Activated CD4-positive, alpha-beta T cell treated with anti-CD3 and anti-CD28 coated beads, Interleukin-10, Interleukin-2, amounts not matched to agents 100 ng/mL and 50 ng/mL, durations not matched to agents 16 hours and 8 hours (primary cell): ENCODE measurements at places on chromosomes 12 and 14.

DNA sequence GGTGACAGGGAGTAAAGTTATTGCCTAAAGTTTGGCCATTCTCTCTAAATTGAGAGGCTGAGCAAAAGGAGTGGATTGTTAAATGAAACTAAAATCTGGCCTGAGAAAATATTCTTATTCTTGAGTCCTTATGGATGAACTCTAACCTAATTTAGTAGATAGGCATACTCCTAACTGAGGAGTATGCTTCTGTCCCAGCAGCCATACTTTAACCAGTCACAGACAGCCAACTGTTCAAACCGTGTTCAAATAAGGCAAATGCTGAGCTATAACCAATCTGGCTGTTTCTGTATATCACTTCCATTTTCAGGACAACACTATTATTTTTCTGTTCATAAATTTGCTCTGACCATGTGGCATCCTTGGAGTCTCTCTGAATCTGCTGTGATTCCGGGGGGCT lies 75.9 kb upstream of the RERGL start:
- DNase-seq = no peak

DNA sequence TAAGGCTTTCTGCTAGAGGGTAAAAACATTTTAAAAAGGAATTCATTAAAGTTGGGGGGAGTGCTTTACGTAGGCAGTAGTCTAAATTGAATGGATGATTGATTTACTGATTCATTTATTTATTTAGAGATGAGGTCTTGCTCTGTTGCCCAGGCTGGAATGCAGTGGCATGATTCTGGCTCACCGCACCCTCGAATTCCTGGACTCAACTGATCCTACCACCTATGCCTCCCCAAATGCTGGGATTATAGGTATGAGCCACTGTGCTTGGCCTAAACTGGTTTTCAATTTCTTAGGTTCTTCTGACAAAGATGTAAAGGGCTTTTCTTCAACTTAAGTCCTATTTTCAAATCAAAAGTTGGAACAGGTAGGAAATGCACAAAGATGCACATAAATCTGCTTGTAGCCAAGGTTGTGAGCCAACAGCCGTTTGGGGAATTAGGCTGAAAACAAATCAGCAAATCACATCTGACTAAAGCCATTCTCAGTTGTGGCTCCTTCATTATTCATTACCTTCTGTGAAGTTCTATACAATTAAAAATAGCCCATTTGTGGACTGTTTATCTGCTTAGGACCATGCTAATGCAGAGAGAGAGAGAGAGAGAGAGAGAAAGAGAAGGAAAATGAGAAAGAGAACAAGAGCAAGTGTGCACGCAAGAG lies 218.0 kb downstream of the PPM1H start:
- DNase-seq = no peak

DNA sequence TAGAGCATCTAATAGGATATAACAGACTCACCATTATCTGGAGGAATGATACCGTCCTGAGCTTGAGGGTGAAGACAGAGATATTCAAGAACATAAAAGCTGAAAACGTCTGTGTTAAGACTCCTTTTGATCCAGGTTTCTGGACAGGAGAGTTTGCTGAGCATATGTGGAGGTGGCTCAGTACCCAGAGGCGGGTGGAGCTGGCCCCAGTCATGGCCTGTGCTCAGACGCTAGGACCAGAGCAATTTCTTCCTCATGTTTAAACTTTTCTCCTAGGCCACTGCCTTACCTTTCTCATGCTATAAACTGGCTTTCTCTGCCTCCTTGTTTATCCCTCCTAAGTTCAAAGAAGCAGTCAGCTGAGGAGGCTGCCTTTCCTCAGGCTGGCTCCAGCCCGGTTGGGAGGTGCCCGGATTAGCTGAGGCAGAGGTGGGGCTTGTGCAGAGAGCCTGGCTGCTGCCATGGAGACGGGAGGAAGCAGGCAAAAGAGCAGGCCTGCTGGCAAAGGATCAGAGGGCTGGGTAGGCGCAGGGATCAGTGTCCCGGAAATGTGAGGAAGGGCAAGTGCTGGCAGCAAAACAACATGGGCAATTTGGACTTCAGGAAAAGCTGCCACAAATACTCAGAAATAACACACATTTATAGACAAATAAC lies 13.7 kb downstream of the COA8 start:
- DNase-seq = no peak

- no peak for DNase-seq
Observed at GRCh38 chr14:70753518-70753953, 55.8 kb downstream of the MAP3K9 start.

DNA sequence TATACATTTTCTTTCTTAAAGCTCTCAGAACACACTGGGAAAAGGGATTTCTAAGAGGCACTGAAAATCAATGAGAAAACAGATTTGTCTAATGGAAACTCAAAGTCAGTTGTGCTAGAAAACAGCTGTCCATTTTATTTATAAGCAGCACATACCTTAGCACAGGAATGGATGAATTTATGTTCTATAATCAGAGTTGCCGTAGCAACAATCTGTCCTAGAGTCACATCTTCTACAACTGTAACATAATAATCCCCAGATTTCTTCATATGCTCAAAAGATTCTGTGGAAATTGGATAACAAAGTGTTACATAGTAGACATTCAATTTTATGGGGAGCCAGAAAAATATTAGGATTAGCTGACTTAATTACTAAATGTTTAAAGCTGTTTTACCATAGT lies 9.8 kb downstream of the GNPNAT1 start:
- no peak for DNase-seq

DNA sequence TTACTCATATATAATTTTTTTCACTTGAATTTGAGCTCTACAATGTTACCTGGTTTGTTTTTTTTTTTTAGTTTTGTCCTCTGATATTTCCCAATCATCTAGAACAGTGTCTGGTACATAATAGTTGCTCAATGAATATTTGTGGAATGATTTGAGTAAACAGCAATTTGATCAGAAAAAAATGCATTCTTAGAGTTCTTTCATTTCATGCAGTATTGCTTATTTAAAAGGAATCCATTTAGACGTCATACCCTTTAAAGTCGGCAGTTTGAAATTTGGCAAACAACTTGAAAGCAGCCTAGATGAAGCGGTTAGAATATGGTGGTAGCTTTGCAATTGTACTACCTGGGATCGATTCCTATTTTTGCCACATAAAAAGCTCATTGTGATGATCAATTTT lies 140.0 kb downstream of the PDE3A start:
- no peak for DNase-seq

DNA sequence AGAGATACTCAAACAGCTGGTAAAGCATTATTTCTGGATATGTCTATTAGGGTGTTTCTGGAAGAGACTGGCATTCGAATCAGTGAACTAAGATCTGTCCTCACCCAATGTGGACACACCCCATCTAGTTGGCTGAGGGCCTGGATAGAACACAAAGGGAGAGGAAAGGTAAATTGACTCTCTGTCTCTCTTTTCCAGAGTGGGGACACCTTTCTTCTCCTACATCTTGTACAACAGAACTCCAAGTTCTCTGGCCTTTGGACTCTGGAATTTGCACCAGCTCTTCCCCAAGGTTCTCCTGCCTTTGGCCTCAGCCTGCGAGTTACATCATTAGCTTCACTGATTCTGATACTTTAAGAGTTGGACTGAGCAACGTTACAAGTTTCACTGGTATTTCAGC lies 1253.9 kb downstream of the SLC16A7 start:
- no peak for DNase-seq

DNA sequence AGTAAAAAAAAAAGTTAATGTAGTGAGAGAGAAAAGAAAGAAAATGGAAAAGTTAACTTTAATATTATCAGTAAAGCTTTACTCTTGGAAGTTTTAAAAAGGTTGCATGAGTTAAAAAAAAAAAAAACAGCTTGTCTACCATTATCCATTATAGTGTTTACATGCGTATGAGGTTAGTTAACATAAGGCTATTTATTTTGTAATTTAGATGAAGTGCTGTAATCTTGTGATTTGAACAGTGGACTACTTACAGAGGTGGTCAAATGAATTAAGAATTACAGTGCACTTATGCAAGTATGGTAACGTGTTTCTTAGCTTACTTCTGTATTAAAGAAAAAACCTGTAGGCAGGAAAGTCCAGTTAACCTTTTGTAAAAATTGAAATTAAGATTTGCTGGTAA lies 30.7 kb downstream of the WASHC4 start:
- no peak for DNase-seq

DNA sequence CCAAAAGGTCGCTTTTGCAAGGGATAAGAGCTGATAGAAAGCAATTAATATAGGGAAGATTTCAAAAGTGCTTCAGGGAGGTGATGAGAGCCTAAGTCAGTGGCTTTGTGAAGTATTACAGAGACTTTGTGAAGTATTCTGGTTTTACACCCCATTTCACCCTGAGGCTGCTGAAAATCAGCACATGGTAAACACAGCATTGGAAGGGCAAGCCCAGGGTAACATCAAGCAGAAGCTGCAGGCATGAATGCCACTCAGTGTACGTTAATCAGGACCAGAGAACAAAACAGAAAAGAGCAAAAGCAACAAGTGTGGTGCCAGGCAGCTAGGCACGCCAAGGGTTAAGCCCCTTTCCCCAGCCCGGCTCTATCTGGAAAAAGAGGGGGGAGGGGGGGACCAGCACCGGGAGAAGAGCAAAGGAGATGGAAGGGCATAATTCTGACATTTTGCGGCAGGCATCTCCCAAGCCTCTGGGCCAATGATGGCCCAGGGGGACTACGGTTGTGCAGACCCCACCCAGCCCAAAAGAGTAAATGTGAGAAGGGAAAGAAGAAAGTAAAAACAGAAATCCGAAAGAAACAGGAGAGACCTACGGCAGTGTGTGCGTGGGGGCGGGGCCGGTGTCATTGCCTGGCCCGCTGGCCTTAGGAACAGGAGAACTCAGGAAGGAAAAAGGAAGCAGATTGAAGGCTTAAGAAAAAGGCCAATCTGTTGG lies 58.9 kb downstream of the DHRS2 start:
- DNase-seq = no peak

DNA sequence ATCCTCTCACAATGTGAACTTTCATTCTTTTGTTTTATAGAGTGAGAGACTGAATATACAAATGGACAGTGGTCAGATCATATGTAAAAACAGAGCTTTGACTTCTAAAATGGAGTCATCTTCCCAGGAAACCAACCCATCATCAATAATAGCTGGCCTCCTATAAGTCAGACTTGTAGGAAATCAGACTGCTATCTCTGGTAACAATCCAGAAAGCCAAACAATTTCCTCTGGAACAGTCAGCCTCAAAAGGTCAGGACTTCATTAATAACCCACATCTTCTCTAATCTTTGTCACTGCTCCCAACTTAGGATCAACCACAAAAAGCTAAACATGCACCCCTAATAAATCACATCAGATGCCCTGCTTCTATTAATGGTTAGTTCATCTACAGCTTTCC lies 227.9 kb upstream of the G2E3 start:
- no peak for DNase-seq

- no peak for DNase-seq
Observed at GRCh38 chr12:64389154-64389553, 1.4 kb downstream of the C12orf56 start.

GRCh38 chr14:68491793-68492192 lies 301.1 kb downstream of the ZFP36L1 start:
- no peak for DNase-seq

- no peak for DNase-seq
Observed at GRCh38 chr12:44531320-44531971, 344.7 kb downstream of the NELL2 start.

GRCh38 chr14:89085737-89086382 lies 261.4 kb downstream of the TTC8 start:
- DNase-seq = no peak

DNA sequence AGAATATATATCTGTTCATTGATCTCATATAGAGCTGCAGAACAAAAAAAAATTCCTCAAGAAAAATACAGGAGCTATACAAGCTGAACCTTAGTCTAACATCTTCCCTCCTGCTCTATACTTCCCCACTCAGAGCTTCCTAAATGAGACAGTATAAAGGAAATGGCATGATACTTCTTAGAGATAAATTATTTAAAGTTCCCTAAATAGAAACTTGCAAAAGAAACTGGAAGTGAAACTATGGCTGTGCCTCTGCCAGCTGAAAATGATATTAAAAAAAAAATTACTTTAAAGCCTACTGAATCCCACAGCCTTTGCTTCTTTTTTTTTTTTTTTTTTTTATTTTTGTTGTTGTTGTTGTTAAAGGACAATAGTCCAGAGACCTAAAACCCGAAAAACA lies 11.6 kb upstream of the NEK9 start:
- DNase-seq = peak; percentile 16

GRCh38 chr12:21891751-21892217 lies 49.4 kb downstream of the ABCC9 start:
- DNase-seq = no peak

GRCh38 chr12:108839890-108840230 lies 17.5 kb downstream of the SSH1 start:
- DNase-seq = no peak

- no peak for DNase-seq
Observed at GRCh38 chr12:39327965-39328364, 115.0 kb downstream of the KIF21A start.

- no peak for DNase-seq
Observed at GRCh38 chr14:100004392-100004791, 60.8 kb upstream of the EVL start.

DNA sequence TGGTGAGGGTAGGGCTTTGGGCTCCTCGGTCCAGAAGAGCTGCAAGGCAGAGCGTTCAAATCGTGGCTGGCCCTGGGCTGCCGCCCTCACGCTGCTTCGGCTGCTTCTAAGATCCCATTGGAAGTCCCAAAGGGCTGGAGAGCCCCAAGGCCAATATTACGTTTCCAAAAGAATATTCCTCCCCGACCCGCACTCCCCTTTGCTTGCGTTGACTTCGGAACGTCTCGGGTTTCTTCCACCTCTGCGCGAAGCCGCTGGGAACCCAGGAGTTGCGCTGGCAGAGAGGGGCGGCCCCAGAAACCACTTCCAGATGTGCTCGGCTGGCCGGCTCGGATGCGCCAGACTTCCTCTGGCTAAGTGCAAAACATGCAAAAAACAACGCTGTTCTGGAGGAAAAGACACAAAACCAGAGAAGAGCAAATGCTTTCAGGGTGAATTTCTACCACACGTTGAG lies at the start of gene GLT8D2:
GLT8D2 (minus strand) TSS at position 285 of the 454 bp plus-strand sequence. CDS start 30,539 bp downstream, outside the sequence.
- no peak for DNase-seq

- no peak for DNase-seq
Observed at GRCh38 chr12:76153616-76154015, 69.1 kb upstream of the NAP1L1 start.

GRCh38 chr14:56193347-56193746 lies 75.1 kb downstream of the PELI2 start:
- DNase-seq = no peak

DNA sequence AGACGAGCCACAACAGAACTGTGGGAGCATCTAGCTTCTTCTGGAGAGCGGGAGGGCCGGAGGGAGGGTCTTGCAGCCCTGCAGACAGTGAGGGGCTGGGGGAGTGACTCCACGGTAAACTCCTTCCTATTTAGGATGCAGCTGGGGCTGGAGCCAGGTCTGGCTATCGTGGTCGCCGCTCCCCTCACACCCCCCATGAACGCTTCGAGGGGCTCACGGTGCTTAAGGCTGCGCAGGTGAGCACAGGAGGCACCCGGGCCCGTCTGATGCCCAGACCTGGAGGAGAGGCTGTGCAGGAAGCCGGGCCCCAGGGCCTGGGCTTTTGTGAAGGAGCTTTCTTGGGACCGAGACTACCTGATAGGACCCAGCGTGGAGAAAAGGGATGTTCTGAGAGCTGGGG lies 3.9 kb upstream of the GNB3 start:
- DNase-seq = no peak

GRCh38 chr14:75141062-75141461 lies 14.2 kb upstream of the NEK9 start:
- DNase-seq = no peak
